MM.1S (cell line): ENCODE measurements at places on chromosomes 4 and X.

GRCh38 chrX:34656842-34657725 lies at the start of gene TMEM47:
TSS of gene TMEM47 (minus strand) at chrX:34657285. CDS start at chrX:34657029, 256 bp downstream.
- DNase-seq: no peak

- DNase-seq: peak; percentile 62
Observed at GRCh38 chrX:30593440-30594200, 16.1 kb upstream of the TASL start.

- no peak for DNase-seq
Observed at GRCh38 chr4:30258949-30259348, 461.2 kb upstream of the PCDH7 start.

GRCh38 chr4:186294160-186294559 lies 28.2 kb downstream of the F11 start:
- DNase-seq: no peak

GRCh38 chr4:68342134-68342533 lies 7.8 kb downstream of the YTHDC1 start:
- no peak for DNase-seq

DNA sequence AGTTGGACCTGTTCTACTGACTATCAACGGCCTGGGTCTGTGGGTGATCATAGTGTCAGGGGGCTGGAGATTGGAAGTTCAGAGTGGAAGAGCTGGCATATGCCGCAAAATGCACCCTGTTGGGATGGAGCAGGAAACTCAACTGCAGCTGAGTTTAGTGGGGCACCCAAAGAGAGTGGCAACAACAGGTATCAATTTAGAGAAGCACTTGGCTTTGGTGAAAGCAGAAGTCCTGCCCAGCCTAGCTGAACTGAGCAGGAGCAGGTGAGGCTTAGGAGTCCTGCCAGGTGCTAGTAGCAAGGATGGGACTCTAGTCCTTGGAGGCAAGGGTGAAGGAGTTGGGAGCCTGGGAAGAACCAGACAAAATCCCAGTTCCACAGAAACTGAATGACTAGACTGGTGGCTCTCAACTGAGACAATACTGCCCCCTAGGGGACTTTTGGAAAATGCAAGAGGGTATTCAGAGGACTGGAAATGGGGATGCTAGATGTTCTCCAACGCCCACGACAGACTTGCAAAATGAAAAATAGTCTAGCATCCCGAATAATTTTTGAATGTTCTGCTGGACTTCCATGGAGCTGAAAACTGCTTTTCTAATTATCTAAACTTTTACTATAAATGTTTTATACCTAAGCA lies 49.4 kb downstream of the RTL9 start:
- DNase-seq: peak; percentile 56

GRCh38 chrX:112085149-112085548 lies 2.6 kb upstream of the TRPC5 start:
- no peak for DNase-seq

DNA sequence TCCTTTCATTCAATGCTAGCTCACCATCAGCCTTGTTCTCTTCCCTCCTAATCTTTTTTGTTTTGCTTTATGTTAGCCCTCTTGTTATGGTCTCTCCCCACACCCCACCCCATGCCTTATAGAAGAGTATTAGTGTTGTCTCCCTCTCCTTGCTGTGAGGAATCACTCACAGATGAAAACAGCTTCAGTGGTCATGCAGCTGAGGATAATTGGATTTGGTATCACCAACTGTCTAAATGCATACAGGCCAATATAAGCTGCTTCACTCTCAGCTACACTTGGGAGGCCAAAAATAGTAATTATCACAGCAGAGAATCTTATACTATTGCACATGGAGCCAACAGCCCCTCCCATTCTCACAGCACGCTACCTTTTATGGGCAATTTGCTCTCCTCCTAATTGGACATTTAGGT lies 494.6 kb upstream of the FAM241A start:
- DNase-seq: no peak

- DNase-seq: no peak
Observed at GRCh38 chrX:9644335-9644734, 121.3 kb downstream of the GPR143 start.

- no peak for DNase-seq
Observed at GRCh38 chrX:38982370-38982769, 181.1 kb downstream of the MID1IP1 start.

DNA sequence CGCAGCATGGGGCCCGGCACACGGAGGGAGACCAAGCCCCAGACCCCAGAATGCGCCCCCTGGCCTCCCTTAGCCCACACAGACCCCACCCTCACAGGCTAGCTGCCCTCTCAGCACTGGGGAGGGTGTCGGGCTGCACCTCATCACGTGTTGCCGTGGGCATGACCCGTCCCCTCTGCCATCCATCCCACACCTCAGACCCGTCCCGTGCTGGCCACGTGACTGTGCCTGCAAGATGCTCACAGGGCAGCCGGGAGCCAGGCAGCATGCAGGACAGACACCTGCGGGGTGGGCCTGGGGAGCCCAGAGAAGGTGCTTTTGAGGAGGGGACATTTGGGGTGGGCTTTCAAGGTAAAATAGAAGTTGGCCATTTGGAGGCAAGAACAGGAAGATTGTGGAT lies 4.8 kb downstream of the MSANTD1 start:
- DNase-seq: no peak

- DNase-seq: no peak
Observed at GRCh38 chrX:130636277-130636676, 234.5 kb downstream of the RBMX2 start.

- no peak for DNase-seq
Observed at GRCh38 chr4:141081921-141082395, 51.3 kb downstream of the RNF150 start.

- DNase-seq: no peak
Observed at GRCh38 chr4:8832113-8832915, 39.3 kb downstream of the HMX1 start.

- DNase-seq: no peak
Observed at GRCh38 chr4:32268863-32269262, 1548.7 kb downstream of the PCDH7 start.

DNA sequence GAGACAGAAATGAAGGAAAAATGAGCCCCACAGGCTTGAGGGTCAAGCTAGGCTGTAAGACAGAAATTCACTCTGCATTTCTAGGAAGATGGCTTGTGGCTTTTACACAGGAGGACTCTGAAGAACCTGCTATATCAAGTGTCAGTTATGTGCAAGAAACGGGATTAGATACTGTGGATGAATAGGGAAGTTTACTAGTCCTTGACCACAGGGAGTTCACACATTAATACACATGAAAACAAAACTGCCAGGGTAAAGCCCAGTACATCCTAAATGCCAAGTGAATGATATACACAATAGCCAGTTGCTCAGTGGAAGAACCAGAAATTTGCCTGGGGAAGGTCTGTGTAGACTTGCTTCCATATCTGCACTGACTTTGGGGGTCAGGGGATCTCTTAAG lies 53.5 kb downstream of the TMEM131L start:
- DNase-seq: no peak
